EL (cell line): ENCODE measurements at places on chromosomes 11 and 22.
A peak's percentile ranks its signal among the peaks of the same experiment; 100 is the strongest.

GRCh38 chr11:126660321-126660720, 304.8 kb downstream of the ST3GAL4 start:
- no peak for DNase-seq

- peak; percentile 78 for DNase-seq
These were observed 430 bp downstream of the CDC42EP1 start for GRCh38 chr22:37560608-37561211.

GRCh38 chr11:65500387-65501185, 1.7 kb downstream of the MALAT1 start:
- peak; percentile 59 for DNase-seq

DNA sequence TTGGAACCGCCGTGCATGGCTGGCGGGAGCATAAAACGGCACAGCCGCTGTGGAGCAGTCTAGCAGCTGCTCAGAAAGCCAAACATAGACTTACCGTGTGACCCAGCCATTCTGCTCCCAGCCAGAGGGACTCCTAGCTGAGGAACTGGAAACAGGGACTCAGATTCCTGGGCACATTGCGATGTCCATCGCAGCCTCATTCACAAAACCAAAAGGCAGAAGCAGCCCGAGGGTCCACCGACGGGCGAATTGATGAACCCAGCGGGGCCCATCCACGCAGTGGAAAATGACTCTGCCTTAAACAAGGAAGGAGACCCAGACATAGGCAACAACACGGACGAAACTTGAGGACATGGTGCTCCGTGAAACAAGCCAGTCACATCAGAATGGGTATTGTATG, 5.7 kb upstream of the MUC5B start:
- no peak for DNase-seq

DNA sequence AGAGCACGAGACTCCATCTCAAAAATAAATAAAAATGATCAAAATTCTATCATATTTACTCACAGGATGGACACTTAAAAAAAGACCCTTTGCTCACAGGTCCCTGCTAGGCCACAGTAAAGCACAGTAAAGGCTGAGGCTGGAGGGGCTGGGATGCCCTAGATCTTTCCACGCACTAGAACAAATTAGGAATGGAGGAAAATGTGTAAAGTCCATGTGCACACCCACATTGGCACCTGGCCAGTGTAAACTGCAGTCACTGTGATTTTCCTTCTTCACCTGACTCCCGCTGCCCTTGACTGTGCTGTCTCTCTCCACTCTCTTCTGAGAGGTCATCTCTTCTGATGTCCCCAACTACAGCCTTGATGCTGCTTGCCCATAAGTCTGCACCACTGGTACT, 195.5 kb downstream of the EFCAB6 start:
- DNase-seq, result no peak

- DNase-seq, result no peak
These were observed 22.3 kb downstream of the PPFIBP2 start for GRCh38 chr11:7536100-7536499.

GRCh38 chr22:18028817-18029527, 4.6 kb upstream of the MICAL3 start:
- no peak for DNase-seq

GRCh38 chr11:119700030-119700429, 29.0 kb downstream of the NECTIN1 start:
- DNase-seq, result no peak

GRCh38 chr11:44747316-44747715, 20.6 kb downstream of the TSPAN18 start:
- peak; percentile 7 for DNase-seq

- no peak for DNase-seq
These were observed 105.0 kb downstream of the TRPC6 start for GRCh38 chr11:101478587-101479369.

DNA sequence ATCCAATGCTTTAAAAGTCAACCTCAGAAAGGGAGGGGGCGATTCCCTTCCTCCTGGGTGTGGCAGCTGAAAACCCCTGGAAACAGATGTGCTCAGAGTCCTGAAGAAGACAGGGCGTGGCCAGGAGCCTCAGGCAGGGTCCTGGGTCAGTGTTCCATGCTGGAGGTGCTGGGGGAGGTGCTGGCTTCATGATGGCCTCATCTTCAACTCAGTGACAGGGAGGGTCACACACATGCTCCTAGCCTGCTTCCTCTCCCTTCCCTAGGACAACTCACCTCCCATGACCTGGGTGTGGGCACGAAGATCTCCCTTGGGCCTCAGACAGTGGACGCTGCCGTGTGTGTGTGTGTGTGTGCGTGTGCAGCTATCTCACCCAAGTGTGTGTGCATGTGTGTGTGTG, 245.6 kb upstream of the B3GAT1 start:
- DNase-seq, result no peak

DNA sequence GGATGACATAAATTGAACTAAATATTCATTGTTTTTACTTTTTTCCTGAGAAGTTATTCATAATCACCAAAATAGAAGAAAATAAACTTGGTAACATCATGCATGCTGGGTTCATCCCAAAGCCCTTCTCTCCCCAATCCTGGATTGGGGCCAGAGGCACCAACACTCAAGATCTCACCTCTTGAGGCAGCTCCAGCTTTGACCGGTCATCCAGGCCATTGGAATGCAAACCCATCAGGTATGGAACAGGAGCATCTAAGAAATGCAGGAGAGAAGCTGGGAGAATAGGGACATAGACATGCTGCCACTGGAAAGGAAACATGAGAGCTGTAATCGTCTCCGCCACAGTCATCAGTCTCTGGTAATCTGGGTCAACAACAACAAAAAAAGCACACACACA, 71.8 kb downstream of the DENND5A start:
- no peak for DNase-seq

- DNase-seq, result no peak
These were observed 21.0 kb upstream of the WNT7B start for GRCh38 chr22:45997777-45998637.

DNA sequence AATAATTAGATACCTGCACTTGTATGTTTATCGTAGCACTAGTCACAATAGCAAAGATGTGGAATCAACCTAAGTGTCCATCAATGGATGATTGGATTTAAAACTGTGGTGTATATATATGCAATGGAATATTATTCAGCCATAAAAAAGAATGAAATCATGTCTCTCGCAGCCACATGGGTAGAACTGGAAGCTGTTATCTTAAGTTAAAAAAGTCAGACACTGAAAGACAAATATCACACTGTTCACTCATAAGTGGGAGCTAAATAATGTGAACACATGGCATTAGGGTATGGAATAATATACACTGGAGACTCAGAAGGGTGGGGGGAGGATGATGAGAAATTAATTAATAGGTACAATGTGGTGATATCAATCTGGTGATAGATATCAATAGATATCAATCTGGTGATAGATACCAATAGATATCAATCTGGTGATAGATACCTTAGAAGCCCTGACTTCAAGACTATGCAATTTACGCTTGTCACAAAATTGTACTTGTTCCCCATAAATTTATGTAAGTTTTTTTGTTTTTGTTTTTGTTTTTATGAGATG, 2.0 kb downstream of the LMO2 start:
- DNase-seq, result no peak

- DNase-seq, result peak; percentile 87
These were observed 3.5 kb downstream of the ARRB1 start for GRCh38 chr11:75347781-75348566.

GRCh38 chr22:44449061-44449682, 48.9 kb downstream of the RTL6 start:
- peak; percentile 97 for DNase-seq

GRCh38 chr11:28274216-28274615, 166.0 kb downstream of the METTL15 start:
- no peak for DNase-seq

GRCh38 chr11:111585371-111585770, 16.9 kb upstream of the SIK2 start:
- DNase-seq, result peak; percentile 76

DNA sequence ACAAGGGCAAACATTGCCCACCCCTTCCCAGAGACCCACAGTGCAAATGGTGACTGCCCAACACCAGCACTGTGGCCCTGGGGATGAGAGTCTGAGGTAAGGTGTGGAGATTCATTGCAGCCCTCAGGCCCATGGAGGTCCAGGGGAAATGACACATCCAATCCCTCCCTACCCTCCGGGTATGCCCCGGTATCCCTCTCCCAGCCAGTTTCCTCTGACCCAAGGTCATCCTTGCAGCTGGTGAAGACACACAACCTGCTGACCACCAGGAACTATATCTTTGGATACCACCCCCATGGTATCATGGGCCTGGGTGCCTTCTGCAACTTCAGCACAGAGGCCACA, 18.9 kb upstream of the UVRAG start:
- DNase-seq, result peak; percentile 46

GRCh38 chr11:66883016-66883965, 26.4 kb downstream of the LRFN4 start:
- peak; percentile 77 for DNase-seq

GRCh38 chr11:47109051-47109726, 67.5 kb downstream of the ARFGAP2 start:
- DNase-seq, result no peak

DNA sequence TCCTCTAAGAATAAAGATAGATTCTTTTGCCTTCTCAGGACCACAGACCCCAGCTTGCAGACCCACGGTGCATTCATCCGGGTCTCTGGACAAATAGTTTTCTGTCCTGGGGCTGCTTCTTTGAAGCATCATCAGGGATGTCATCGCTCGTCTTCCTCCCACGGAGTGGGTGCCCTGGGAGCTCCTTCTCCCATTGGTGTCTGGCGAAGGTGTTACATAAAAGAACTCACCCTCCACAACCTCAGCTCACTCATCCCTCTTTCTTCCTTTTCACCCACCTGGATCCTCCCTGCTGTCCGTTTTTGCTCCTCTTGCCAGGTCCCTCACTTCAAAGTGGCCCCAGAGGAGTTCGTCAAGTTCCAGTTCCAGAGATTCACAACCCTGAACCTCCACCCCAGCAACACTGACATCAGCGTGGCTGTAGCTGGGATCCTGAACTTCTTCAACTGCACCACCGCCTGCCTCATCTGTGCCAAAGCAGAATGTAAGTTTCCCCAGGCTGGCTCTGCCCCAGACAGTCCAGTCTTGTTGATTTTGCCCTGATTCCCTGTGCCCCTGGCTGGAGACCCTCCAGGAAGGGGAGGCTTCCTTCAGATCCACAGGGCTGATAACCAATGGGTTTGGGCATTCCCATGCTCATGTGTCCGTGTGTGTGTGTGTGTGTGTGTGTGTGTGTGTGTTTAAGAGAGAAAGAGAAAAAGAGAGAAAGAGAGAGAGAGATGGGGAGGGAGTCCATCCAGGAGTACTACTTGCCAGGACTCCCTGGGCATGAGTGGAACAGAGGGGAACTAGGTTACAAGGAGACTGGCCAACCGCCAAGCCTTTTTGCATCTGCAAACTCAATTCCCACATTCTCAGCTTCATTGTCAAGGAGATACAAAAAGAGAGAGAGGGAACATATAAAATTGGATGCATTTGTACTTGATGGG, 204.2 kb upstream of the TBCEL start:
- DNase-seq, result no peak

DNA sequence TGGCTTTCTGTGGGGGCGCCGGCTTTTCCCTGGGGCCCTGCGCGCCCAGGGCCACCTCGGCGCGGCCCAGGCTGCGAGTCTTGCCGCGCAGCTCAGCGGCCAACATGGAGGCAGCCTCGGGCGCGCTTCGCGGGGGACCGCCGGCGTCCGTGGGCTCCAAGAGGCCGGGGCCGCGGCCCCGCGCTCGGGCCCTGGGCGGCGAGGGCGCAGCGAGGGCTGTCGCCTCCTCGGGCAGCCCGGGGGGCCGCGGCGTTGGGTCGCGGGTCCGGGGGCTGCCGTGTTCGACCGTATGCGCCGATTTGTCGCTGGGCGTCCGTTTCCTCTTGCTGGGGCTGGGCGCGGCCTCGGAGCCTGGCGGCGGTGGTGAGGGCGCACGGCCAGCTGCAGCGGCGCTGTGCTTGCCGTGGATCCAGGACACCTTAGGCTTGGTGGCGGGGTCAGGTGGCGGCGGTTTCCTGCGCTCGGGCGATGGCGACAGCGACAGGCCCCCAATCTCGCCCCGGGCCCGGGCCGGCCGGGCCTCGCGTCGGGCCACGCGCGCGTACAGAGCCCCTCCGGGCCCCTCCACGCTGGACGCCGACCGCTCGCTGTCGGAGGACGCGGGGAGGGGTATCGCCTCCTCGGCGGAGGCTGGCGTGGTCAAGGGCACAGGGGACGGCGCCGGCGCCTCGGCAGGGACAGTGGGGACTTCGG, 11.9 kb downstream of the SCARF2 start:
- no peak for DNase-seq

DNA sequence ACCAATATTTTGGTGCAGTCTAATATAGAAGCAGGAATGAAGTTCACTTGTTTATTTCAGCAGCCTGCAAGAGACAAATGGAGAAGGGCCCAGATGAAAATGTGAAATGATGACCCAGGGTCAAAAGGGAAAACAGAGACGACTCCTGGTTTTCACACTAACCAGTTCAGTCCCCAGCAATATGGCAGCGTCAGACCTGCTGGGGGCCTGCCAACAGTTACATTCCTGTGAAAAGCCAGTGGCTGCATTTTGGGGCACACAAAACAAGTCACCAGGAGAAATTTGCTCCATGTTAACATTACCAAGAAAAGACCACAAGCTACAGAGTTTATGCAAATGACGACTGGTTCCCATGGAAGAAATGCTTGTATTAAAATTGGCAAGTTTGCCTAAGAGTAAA, 80.2 kb downstream of the CCDC34 start:
- DNase-seq, result peak; percentile 37

DNA sequence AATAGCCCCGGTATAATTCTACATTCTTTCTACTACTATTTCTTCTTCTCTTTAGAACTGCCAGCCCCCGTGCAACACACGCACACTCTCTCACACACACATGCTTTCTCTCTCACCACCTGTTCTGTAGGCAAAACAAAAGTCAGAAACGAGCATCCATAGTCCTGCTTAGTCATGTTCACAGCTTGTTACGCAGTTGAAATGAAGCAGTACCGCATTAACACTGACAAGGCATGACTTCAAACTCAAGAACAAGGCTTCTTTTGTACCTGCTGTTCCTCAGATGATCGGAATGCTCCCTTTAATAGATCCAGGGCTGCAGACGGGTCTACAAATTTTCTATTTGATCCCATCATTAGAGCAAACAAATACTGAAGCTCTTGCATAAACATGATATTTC, 42.2 kb downstream of the USP28 start:
- no peak for DNase-seq

GRCh38 chr11:23961503-23962338, 535.1 kb upstream of the LUZP2 start:
- DNase-seq, result no peak

DNA sequence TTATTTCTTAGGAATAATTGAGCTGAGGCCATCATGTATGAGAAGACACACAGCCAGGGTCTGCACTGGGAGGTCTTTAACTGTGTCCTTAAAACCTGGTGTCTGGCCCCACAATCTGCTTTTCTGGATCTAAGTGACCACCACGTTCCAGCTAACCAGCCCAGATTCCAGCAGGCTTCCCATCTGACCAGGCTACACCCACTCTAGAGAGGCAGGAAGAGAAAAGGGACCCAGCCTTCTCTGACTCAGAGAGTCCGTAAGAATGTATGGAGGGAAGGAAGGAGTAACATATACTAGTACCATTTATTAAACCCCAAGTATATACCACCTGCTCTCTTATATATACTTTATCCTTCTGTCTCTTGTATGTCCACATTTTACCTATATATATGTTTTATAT, 80.1 kb downstream of the LDLRAD3 start:
- peak; percentile 64 for DNase-seq
